ENCODE measurements at places on chromosomes 6 and 20.
A peak's percentile ranks its signal among the peaks of the same experiment; 100 is the strongest.

GRCh38 chr20:36030149-36030548 lies 61.8 kb downstream of the CNBD2 start:
- DNase-seq = no peak

DNA sequence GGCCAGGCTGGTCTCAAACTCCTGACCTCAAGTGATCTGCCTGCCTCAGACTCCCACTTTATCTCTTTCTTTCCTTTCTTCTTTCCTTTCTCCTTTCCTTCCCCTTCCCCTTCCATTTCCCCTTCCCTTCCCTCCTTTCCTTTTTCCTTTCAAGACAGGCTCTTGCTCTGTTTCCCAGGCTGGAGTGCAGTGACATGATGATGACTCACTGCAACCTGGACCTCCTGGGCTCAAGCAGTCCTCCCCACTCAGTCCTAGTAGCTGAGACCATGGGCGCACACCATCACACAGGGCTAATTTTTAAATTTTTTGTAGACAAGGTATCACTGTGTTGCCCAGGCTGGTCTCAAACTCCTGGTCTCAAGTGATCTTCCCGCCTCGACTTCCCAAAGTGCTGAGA lies 377.6 kb upstream of the ZFP64 start:
- DNase-seq = no peak

- DNase-seq = no peak
Observed at GRCh38 chr6:50722829-50723554, 9.7 kb downstream of the TFAP2D start.

GRCh38 chr6:142946181-142946923 lies 1.4 kb upstream of the HIVEP2 start:
- peak; percentile 91 for DNase-seq

DNA sequence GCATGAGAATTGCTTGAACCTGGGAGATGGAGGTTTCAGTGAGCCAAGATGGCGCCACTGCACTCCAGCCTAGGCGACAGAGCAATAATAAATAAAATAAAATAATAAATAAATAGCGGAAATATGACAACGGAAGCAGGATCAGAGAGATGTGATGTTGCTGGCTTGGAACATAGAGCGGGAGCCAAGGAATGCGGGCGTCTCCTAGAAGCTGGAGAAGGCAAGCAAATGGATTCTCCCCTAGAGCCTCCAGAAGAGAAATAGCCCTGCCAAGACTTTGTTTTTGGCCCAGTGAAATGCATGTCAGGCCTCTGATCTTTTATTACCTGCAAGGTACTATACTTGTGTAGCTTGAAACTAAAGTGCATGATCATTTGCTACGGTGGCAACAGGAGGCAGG lies 12.4 kb downstream of the KIAA1755 start:
- no peak for DNase-seq
